ENCODE measurements at places on chromosomes 5 and 9.

- no peak for DNase-seq
Observed at GRCh38 chr5:133885566-133885965, 82.9 kb downstream of the C5orf15 start.

- no peak for DNase-seq
Observed at GRCh38 chr5:34535433-34535832, 120.7 kb upstream of the RAI14 start.

DNA sequence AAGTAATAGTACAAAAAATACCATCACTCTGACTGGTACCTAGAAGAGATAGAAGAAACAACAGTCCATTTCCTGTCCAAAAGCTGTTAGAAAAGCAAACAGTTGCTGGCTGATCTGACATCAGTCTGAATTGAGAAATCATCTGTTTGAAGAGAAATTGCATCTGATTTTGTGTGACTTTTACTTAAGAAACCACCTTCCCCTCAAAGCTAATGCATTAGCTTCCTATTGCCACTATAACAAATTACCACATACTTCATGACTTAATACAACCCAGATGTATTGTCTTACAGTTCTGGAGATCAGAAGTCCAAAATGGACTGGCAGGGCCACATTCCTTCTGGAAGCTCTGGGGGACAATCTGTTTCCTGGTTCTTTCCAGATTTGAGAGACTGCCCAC lies 385.9 kb upstream of the TLE4 start:
- DNase-seq = no peak

DNA sequence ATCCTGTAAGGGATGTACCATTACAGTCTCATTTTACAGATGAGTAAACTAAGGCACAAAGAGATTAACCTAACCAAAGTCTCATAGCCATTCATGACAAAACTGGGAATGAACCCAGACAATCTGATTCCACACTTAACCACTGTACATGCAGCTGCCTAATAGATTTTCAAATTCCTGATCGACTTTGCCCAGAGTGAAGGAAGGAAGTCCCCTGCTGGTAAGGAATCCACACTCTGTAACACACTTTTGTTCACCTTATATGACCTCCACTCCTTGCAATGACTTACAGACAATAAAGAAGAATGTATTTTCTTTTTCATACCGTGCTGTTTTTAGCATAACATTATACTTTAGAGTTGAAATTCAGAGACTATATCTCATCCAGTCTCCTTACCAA lies 31.3 kb upstream of the PLPP6 start:
- no peak for DNase-seq

DNA sequence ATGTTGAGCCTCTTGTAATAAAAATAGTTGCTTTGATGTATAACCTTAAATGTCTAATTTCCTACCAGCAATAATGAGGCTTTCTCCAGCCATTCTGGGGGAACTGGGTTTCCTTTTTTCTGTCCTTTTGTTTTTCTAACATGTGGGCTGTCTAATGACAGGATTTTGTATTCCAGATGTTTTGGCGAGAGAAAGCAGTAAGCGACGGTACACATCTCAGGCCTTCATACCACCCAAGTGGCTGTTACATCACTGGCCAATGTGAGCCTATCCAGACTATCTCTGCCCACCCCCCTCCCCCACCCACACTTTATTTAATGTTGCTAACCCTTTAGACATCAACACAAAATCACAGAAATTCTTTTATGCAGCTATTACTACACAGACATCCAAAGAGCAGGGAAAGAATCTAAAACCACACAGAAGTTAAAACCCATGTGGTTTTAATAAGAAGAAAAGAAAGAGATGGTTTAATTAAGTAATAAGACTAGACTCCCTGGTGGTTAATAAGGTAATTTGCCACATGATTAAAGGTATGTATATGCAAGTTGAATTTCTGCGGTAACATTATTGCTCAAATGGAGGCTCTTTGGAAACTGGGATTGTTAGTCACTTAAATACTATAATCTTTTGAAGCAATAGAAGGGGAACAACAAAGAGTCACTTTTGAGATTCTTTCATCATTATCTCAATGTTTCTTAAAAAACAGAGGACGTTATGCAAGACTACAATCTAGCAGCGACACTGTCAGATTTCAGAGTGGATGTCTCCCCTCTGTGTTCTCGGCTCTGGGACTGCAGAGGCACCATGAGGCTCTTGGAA lies 365.1 kb downstream of the ENC1 start:
- no peak for DNase-seq

DNA sequence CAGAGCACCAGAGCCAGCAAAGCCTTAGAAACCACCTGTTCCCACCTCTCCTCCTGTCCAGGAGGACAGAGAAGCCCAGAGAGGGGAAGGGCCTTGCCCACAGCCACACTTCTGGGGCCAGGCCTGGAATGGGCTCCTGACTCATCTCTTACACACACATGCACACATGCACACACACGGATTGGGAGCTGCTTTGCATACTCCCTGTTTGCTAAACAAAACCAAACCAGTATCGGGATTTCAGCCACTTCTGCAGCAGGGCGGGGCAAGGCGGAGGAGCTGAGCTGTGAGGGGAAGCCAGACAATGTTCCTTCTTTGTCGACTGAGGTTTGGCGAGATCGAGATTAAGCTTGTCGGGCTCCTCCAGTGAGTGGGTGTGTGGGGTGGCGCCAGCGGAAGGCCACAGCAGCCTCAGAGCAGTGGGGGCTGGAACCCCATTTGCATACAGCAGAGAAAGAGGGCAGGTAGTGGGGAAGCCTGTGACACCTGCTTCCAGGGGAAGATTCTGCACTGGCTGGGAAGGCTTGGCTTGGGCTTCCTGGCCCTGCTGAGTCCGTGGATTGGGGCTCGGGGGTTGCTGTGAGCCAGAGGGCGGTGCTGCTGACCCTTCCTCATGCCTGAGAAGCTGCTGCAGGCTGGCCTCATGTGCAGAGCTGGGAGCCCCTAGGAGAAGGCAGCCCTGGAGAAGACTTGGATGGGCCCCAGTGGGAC lies 16.1 kb downstream of the GFI1B start:
- no peak for DNase-seq

DNA sequence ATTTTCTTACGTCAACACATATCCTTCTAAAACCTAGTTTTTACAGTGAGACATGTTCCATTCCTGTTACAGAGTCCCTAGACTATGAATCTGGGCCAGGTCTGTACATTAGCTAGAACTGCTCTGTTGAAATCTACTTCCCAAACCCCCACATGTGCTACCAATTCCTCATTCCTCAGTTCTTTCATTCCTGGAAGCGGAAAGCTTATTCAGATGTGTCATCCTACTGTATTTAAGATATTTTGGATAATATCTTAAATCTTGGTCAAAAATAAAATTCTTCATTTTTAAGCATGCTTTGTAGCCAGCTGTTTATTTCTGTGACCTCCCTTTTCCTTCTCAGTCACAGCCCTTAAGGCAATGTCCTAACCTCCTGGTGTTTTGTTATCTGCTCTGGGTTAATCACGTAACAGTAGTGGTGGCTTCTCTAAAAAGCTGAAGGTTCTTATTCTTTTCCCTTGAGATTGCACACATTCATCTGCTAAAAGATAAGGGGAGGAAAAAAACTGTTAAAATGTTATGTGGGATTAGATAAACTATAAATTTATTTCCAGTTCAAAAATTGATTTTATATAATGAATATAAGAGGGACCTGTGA lies 35.6 kb downstream of the GLRX start:
- DNase-seq = no peak

GRCh38 chr9:136237486-136238341 lies 7.9 kb downstream of the QSOX2 start:
- DNase-seq = no peak

DNA sequence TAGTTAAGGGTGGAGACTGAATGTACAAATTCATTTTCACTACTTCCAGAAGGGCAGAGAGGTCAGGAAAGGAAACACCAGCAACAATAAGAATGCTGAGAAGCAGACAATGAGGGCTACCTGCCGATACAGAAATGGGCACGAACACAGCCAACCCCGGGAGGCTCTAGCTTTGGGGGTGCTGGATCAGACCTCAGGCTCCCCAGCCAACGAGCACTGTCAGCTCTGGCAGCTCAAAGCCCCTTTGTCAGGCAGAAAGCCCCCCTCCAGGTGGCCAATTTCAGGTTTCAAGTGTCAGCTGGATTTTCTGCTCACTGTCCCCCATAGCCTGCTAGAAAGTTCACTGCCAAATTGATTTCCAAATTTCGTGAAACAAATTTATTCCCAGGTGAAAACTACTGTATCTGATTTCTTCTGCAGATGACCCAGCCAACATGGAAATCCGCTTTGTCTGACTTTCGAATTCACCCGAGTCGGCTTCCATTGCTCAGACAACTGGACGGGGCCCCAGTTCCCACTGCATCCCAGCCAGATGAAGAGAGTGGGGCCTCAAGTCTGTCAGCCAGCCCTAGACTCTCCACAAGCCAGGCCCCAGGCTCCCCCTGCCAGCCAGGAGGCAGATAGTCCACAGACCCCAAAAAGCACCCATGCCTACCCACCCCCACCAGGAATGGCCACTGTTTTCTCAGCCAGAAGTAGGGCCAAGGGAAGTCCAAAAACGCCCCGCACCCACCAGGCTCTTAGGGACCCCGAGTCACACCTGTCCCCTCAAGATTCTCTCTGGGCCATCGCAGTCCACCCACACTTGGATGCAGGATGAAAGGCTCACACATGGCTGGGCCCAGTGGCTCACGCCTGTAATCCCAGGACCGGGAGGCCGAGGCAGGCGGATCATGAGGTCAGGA lies 96.5 kb upstream of the PHYKPL start:
- DNase-seq = no peak

GRCh38 chr5:62547945-62548630 lies 30.5 kb upstream of the LRRC70 start:
- DNase-seq = no peak

Measured in stimulated activated CD8-positive, alpha-beta memory T cell treated with anti-CD3 and anti-CD28 coated beads, Interleukin-15, amount 100 ng/mL, for 4 hours (primary cell).